Kidney glomerular epithelial cell (primary cell): ENCODE measurements at places on chromosomes 12 and 14.

- peak; percentile 100 for DNase-seq
Observed at GRCh38 chr14:95265106-95266094, 54.3 kb downstream of the CLMN start.

DNA sequence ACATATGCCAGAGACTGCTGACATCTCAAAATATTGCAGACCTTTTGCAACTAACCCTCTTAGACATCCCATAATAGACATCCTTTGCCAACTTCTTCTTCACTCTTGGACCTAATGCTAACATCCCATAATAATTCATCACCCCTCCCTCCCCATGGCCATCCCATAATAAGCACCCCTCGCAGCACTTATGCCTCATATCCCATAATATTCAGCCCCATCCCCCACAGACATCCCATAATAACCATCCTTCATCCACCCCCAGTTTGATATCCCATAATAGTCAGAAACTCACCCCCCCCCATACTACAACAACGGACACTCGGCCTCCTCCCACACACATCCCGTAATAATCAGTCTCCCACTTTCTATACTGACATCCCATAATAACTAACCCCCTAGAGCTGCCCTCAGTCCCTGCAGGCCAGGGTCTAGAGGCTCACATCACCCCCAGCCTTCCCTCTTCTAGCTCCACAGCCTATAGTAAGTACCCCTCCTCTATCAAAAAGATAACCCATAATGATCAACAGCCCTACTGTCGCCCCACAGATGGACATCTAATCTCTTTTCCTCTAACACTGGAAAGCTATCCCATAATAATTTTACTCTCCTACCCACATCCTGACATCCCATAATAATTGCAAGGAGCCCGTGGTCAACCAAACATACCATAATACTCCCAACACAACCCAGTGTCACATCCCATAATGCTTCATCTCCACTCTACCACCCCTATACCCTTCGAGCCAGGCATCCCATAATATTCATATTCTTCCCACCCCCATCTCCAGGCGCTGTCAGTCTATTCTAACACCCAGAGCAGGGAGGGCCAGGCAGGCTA is 792 bp upstream of the CHD4 start:
- DNase-seq: peak; percentile 67

DNA sequence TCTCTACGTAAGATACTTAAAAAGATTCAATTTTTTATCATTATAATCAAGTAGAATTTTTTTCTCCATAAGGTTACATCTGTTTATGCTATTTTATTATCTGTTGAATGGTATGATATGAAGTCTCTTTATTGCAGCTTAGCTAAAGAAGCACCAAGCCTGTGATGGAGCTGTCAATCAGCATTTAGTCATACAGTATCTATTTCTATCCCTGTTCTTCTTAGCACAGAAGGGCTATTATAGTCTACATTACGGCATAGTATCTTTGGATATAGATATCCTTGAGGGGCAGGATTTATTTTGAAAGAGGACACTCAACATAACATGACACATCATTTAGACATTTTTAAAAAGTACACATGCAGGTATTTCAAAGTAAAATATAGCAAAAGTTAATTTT is 277.1 kb downstream of the FOXG1 start:
- no peak for DNase-seq

- peak; percentile 38 for DNase-seq
Observed at GRCh38 chr12:56358836-56359532, 923 bp downstream of the STAT2 start.

DNA sequence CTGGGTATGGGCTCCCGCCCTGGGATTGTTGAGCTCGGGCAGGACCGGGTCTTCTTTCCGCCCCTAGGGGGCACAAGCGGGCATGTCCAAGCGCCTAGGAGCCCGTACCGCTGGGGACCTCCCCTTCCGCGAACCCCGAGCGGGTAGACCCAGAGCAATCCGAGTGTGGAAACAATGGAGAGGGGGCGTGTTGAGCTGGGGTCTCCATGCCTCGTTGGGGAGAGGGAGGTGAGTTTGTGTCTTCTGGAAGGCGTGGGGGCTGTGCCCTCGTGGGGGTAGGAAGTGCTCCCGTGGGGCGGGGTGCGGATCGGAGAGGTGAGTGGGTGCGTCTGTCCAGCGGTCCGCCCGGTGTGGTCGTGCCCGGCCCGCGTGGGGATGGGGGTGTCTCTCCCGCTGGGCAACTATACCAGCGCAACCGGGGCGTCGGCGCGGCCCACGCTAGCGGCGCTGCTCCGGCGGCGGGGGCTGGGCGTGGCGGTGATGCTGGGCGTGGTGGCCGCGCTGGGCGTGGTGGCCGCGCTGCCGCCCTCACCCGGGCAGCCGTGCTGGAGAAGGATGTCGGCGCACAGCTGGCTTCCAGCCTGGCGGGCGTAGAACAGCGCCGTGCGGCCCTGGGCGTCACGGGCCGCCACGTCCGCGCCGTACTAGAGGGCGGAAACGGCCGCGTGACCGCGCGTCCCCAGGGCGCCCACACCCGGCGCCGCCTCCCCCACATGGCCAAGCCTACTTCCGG is 12.2 kb downstream of the AGAP2 start:
- DNase-seq: peak; percentile 37

- no peak for DNase-seq
Observed at GRCh38 chr12:40209886-40210285, 14.9 kb upstream of the LRRK2 start.

DNA sequence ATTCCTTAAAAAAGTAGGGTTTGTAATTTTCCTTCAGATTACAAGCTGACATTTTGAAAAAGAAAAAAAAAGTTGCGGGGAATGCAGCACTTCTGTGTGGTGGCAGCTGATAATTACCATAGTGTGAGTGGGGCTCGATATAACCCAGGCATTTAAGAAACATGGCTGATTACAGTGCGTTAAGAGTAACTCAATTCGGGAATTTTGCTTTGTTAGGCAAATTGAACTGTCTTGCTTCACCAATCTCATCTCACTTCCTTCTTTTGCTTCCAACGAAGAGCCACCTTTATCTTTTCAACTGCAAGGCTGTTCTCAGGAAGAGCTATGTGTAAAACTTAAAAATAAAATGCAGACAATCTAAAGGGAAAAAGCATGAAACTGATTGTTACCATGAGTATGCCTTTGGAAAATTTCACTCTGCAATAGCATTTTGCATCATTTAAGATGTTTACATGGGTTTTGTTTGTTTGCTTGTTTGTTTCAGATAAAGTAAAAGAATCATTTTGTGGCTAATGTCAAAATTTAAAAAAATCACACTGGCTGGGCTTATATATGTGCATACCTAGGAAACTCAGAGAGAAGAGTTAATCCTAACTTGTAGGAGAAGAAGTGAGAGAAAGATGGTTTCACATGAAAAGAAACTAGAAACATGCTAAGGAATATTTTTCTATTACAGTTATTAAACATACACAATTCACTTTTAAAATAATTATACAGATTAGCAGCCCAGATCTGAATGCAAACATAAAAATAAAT is 295.9 kb upstream of the ATP2B1 start:
- DNase-seq: no peak

GRCh38 chr12:129605666-129606065 is 298.2 kb downstream of the TMEM132D start:
- no peak for DNase-seq

- DNase-seq: no peak
Observed at GRCh38 chr12:101459642-101460346, 15.3 kb upstream of the SPIC start.

- no peak for DNase-seq
Observed at GRCh38 chr12:100674036-100674888, 100.8 kb downstream of the GAS2L3 start.

DNA sequence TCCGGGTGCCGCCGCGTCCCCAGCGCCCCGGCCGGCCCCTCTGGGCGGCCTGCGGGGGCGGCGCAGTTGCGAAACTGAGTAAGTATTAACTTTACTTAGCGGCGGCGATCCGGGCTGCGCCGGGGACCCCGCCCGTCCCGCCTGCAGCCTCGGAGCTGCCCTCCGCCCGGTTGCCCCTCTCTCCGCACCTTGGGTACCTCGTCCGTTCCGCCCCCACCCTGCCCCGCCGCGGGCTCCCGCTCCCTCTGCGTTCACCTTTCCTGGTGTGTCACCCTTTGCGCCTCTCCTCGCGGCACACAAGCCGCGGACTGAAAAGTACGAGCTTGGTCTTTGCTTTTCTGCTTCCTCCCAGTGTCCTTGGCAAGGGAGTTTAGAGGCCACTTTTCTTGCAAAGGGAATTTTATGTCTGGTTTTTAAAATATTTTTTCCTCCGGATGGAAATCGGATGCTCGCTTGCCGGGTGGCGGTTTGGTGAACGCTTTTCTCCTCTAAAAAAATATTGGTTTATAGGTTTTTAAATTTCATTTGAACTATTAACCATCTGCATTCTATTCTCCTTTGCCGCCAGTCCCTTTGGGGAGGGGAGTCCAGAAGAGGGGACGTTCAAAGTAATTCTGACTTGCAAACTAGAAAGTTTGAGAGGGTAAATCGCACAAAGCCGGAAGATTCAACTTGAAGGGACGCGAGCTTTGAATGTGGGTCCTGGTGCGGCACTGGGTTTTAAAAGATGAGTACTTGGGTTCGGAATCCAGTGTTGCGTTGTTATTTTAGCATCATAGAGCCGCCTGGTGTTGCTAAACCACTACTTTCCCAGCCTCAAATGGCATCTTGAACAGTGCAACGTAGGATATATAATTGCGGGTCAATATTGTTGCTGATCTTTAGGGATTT is 834 bp downstream of the RASSF8 start:
- peak; percentile 64 for DNase-seq

- DNase-seq: no peak
Observed at GRCh38 chr12:115571446-115571845, 706.0 kb downstream of the MED13L start.

DNA sequence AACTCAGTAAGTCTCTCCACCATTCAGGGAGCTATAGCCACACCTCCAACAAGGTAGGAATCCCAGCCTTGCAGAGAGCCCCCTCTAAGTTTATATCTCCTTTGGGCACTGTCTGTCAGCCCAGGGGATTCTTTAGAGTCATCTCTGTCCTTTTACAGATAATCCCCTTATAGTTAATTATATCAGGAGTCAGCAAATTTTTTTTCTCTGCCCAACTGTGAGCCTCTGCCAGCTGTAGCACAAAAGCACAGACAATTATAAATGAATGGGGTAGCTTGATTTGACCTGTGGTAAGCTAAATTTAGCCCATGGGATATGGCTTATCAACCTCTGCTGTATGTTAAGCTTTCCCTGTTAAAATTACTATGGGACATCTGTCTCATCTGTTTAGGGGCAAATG is 8.3 kb downstream of the CEP128 start:
- DNase-seq: no peak

DNA sequence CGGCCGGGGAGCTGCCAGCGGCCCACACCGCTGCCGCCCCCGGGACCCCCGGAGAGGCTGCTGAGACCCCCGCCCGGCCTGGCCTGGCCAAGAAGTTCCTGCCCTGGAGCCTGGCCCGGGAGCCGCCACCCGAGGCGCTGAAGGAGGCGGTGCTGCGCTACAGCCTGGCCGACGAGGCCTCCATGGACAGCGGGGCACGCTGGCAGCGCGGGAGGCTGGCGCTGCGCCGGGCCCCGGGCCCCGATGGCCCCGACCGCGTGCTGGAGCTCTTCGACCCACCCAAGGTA is 12.8 kb downstream of the SH2B3 start:
- no peak for DNase-seq

GRCh38 chr12:13087766-13088165 is 15.7 kb downstream of the GSG1 start:
- no peak for DNase-seq

DNA sequence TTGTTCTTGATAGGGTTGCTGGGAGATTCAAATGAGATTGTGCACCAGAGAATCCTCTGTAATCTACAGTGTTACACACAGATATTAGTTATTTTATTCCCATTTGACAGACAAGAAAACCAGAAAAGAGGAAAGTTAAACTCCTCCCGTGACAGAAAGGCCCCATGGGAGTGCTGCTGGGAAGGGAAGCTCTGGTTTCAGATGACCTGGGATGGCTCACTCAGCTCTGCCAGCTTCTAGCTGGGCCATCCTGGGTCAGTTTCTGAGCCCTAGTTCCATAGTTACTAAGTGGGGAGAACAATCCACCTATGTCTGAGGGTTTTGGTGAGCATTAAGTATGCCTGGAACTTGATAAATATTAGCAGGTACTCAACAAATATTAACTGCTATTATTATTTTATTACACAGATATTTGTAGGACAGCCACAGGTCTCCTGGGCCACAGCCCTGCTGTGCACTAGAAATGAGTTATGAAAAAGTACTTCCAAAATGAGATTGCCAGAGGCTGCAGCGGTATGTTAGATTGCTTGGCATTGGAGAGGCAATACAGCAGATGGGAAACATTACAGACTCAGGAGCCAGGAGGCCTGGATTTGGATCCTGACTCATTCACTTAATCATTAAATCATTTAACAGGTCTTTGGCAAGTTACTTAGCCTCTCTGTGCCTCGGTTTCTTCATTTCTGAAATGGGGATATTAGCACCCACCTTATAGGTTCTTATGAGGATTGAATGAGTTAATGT is 47.1 kb upstream of the STON2 start:
- no peak for DNase-seq

- DNase-seq: no peak
Observed at GRCh38 chr12:48601013-48601756, 31.3 kb upstream of the LALBA start.

DNA sequence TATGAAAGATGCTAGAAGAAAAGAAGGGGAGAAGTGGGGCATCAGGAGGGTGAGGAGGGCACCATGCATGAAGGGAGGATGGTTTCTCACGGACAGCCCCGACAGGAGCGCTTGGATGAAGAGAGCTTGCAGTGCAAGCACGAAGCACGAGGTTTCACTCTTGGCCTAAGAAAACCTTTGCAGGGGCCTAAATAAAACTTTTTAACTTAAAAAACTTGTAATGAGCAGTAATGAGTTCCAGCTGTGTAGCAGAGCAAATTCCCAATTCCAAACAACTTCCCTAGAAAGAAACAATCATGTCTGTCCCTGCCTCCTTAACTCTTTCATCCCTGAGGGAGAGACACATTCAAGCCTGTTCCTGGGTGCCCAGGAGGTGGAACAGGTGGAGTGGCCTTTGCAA is 119.5 kb downstream of the PAH start:
- no peak for DNase-seq

- DNase-seq: no peak
Observed at GRCh38 chr14:105290621-105291346, 10.0 kb downstream of the BRF1 start.

DNA sequence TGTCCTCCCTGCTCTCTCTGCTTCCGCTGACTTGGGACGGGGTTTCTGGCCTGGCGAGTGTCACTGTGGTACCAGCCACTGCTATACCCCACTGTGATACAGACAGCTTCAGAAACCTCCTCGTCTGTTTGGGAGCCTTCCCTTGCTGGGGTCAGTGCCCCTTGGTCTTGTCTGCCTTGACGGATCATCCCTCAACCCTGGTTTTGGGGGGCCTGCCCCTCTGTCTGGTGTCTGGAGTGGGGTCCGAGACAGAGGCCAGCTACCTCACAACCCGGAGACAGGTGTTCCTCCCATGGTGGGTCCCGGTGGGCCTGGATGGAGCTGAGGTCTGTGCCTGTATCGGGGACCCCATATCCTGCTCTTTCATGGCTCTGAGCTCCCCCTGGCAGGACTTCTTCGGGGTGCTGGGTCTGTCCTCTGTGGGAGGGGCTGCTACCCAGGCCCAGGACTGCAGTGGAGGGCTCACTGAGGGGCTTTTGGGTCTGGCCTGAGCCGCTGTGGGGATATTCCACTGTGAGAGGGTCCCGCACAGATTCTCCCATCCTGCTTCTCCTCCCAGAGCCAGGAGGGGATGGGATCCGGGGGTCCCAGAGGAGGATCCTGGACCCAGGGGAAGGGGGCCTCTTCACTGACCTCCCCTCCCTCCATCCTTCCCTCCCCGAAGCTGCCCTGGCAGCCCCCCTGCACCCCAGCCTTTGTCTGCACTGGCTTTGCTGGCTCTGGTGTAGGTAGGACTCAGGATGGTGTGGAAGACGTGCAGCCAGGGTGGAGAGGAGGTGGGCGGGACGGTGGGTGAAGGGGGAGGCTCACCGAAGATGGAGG is 365.5 kb downstream of the TMEM121 start:
- no peak for DNase-seq

- DNase-seq: no peak
Observed at GRCh38 chr12:32273712-32274111, 125.6 kb upstream of the FGD4 start.
